Stimulated activated CD8-positive, alpha-beta memory T cell treated with anti-CD3 and anti-CD28 coated beads, Interleukin-7, amount 100 ng/mL, for 1 hour (primary cell): ENCODE measurements at places on chromosomes 5 and 9.

GRCh38 chr9:121581786-121582600 lies 69.4 kb upstream of the DAB2IP start:
- no peak for DNase-seq

GRCh38 chr9:70043689-70044489 lies at the start of gene MAMDC2:
TSS of gene MAMDC2 (plus strand) at chr9:70043848. CDS start at chr9:70044198, 350 bp downstream.
- DNase-seq: no peak

DNA sequence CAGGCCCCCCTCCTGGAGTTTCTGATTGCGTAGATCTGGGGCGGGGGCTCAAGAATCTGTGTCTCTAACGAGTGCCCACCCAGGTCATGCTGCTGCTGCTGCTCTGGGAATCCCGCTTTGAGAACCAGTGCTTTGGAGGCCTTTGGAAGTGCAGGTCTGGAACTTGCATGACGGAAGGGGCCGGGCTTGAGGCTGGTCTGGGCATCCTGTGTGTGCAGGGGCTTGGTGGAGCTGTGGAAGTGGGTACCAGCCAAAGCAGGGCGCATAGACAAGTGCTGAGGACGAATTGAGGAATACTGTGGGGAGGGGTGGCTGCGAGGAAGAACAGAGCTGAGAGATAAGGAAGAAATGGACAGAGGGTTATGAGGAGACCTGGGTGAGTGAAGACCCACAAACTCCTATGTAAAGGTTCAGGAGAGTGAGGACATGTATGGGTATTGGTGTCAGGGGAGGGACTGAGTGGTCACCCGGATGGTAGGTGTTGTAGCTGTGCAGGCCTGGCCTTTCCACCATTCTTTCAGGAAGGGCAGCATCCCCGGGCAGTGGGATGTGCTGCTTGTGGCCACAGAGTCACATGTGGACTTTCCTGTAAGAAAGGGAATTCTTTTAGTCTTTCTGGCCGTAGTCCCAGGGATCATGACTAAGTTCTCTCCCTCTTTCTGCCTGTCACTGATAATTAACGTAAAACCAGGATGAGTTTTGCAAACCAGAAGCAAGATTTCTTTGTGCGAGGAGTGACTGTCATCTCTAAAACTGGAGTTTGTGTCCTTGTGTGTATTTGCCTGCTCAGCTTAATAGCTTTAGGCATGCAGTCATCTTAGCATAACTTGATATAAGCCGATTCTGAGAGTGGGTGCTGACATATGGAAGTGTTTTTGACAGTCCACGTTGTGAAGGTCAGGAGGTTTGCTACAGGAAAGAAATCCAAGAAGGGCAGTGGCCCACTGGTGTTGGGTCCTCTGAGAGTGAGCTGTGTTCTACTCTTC lies 43.3 kb upstream of the TJP2 start:
- no peak for DNase-seq

DNA sequence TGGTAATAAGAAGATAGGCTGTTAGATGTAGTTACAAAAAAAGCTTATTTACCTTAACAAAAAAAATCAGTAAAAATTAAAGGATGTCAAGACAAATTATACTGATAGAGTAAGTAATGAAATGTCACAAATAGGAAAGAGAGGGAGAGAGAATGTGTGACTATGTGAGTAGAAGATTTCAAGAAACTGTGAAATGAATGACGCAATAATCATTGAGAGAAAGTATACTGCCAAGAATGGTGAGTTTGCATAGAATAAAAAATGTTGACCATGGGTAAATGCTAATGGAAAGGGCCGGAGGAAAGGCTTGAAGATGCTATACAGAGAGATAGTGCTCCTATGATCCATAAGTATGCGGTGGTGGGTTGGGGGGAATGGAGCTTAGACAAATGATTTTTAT lies 100.7 kb downstream of the PTPRD start:
- DNase-seq: no peak

DNA sequence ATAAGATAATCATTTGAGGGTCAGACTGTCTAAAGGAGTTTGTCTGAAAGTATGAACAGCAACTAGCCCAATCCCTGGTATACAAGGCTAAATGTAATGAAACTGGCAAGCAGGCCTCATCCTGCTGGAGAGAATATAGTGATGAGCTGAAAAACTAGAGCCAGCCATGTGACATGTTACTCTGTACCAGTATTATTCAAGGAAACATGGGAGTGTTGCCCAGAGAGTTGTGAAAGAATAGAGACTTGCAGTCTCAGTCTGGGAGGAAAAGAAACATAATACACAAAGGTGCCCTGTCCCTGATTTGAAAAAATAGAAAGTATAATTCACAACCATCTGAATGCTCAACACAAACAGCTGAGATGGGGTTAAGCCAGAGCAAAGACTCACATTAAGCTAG lies 37.9 kb upstream of the HTR1A start:
- no peak for DNase-seq

DNA sequence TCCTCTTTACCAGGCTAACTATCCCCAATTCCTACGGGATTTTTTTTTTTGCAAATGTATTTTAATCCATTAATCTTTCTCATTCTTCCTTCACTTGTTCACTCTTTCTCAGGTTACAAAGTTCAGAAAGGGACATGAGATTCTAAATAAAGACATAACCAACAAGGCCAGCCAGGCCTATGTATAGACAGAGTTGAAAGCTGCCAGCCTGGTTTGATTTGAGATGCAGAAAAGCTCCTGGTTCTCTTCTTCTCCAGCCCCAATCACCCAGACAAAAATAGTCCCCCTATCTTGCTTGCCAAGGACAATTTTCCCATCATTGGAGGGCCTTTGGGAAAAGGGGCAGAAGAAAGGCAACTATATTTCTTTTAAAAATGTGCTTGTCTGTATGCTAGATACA lies 398.8 kb downstream of the NFIB start:
- no peak for DNase-seq

- DNase-seq: no peak
Measured at GRCh38 chr5:154603953-154604679, 126.1 kb upstream of the HAND1 start.
